Stromal cell of bone marrow (primary cell): ENCODE measurements at places on chromosomes 16 and 17.

DNA sequence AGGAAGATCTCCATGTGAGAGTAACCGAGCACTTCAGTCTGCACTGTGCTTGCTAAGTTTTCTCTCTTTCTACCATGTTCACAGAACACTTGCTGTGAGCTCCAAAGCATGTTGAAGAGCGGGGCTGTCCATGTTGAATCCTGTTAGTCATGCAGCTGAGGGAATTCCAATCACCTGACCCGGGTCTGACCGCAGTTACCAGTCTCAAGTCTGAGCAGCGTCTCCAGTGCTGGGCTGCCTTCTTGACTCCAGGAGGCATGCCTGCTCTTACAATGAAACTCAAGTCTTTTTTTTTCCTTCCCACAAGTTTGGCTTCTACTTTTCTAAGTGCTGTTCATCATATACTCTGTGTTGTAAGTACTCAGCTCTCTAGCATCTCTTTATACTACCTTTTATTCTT, 44.3 kb downstream of the HOXB1 start:
- peak; percentile 97 for DNase-seq

DNA sequence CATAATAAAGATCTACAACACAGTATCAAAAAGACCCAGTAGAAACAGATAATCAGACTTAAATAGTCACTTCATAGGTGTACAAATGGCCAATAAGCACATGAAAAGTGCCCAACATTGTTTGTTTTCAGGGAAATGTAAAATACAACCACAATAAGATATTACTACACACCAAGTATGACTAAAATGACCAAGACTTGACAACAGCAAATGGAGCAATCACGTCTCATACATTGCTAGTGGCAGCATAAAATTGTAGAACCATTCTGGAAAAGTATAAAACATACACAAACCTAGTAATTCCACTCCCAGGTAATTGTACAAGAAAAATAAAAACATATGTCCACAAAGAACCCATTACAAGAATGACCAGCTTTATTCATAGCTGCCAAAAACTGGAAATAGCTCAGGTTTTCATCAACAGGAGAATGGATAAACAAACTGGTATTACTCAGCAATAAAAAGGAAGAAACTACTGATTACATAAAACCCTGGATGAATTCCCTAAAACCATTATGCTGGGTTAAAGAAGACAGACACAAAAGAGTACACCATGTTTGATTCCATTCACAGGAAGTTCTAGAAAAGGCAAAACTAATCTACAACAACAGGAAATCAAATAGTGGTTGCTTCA, 85.6 kb downstream of the TTC19 start:
- peak; percentile 68 for DNase-seq

- no peak for DNase-seq
Observed at GRCh38 chr16:23803591-23804123, 32.1 kb upstream of the PRKCB start.

GRCh38 chr17:38447502-38448085, 19.3 kb downstream of the ARHGAP23 start:
- DNase-seq: no peak

GRCh38 chr17:66678827-66679226, 156.1 kb upstream of the CACNG5 start:
- no peak for DNase-seq

DNA sequence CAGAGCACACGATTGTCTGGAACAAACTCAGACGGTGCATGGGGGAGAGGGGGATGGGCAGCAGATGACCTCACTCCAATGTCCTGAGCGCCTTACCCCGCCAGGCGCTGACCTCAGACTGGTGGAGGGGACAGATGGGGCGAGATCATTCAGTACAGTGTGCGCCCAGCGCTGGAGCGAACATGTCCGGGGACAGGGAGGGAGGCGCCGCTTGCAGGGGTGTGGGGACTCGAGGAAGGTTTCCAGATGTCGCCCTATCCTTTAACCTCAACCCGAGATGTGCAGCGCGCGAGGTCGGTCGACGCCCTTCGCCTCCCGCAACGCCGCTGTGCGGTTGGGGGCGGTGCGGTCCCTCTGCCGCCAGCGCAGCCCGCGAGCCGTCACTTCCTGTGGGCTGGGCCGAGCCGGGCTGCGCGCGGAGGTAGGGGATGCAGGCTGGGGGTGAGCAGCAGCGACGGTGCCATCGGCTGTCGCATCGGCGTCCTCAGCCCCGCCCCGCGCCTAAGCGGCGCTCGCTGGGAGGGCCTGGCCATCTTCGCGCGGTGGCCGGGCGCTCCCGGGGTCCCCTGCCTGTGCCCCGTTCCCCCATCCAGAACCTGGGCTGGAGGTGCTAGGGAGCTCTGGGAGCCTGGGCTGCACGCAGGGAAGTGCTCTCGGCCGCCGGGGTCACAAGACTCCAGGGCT, 5.3 kb upstream of the CDR2L start:
- DNase-seq: no peak

DNA sequence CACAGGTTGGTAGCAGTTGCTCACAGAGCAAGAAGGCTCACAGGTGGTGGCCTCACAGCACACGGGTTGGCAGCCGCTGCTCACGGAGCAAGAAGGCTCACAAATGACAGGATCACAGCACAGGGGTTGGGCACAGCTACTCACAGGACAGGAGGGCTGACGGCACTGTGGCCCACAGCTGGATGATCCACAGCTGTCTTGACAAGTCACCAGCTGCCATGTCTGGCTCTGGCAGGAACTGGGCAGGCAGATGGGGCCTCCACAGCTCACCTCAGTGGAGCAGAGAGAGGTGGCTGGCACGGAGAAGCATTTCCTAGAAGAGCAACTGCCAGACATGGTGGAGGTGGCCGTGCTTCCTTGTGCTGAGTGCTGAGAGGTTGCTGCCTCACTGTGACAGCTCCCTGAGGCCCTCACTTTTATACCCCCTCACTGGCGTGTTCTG, at the start of gene KRTAP16-1:
TSS of gene KRTAP16-1 (minus strand) at position 392 of the 442 bp plus-strand sequence. CDS start at position 336, 56 bp downstream.
- no peak for DNase-seq

DNA sequence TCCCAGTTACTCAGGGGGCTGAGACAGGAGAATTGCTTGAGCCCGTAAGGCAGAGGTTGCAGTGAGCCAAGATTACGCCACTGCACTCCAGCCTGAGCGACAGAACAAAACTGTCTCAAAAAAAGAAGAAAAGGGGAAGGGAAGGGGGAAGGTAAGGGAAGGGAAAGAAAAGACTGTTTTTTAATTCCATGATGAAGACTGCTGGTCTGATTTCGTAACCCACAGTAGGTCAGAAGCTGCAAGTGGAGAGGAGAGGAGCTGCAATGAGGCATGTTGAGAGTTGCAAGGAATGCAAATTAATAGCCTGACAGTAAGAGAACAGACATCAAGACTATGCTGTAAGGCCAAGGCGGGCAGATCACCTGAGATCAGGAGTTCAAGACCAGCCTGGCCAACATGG, 33.3 kb downstream of the HELZ start:
- no peak for DNase-seq

- DNase-seq: no peak
Observed at GRCh38 chr17:27898096-27898495, 4.9 kb upstream of the LYRM9 start.

DNA sequence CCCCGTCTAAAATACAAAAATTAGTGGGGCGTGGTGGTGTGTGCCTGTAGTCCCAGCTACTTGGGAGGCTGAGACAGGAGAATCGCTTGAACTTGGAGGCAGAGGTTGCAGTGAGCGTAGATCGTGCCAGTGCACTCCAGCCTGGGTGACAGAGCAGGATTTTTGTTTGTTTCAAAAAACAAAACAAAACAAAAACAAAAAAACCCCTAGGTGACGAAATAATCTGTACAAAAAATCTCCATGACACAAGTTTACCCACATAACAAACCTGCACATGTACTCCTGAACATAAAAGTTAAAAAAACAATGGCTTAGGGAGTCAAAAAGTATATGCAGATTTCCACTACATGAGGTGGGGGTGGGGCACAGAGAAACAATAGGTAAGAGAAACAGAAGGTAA, 140.5 kb upstream of the ASIC2 start:
- no peak for DNase-seq

GRCh38 chr17:1787301-1787902, 25.5 kb downstream of the SERPINF1 start:
- peak; percentile 93 for DNase-seq

DNA sequence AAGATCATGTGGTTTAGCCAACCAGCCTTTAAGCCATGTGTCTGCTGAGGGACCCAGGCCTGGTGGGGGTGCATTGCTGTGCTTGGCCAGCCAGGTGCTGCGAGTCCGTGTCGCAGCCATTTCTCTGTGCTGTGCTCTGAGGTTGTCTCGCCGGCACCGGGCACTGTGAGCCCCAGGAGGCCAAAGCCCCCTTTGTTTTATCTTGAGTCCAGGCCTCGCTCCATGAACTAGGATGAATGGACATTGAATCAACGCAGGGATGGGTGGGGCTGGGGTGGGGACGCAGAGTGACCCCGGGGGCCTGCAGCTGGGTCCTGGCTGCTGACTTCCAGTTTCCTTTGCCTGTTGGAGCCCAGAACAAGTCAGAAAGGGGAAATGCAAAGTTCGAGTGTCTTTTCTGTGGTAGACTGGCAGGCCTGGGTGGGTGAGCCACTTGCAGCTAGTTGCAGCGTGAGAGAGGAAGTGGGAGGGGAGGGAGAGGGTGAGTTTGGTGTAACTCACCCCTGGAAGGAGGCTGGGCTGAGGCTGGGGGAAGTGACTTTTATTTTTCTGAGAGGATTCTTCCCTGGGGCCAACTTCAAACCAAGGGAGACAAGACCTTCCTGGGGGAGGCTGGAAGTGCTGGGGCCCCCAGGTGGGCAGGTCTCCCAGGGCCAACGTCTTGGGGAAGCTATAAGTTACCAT, 324.7 kb downstream of the SEC14L1 start:
- DNase-seq: no peak

- DNase-seq: no peak
Observed at GRCh38 chr16:24027466-24027865, 191.7 kb downstream of the PRKCB start.

DNA sequence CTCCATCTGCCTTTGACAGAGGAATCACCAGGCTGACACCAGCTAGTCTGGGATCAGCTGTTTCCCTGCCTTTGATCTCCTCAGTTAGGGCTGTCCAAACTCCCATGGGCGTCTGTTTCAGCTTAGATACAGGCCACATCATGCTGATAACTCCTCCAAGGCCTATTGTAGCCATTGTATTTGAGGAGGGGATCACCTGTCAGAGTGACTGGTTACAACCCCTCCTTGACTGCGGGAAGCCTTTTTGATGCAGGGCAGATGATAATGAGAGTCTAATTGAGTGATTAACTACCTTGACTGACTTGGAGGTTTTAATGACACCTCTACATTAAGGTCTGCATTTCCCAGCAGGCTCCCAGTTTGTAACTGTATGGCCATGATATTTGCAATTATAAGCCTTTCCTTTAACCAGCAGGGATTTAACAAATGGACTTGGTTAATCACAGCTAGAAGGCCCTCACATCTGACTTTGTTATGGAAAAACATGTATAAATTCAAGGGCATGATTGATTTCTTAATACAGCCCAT, 863.5 kb downstream of the KCNJ2 start:
- no peak for DNase-seq

- DNase-seq: no peak
Observed at GRCh38 chr17:38735161-38735997, 5.2 kb downstream of the CISD3 start.

GRCh38 chr16:63453261-63453660, 1417.0 kb upstream of the CDH8 start:
- DNase-seq: no peak

DNA sequence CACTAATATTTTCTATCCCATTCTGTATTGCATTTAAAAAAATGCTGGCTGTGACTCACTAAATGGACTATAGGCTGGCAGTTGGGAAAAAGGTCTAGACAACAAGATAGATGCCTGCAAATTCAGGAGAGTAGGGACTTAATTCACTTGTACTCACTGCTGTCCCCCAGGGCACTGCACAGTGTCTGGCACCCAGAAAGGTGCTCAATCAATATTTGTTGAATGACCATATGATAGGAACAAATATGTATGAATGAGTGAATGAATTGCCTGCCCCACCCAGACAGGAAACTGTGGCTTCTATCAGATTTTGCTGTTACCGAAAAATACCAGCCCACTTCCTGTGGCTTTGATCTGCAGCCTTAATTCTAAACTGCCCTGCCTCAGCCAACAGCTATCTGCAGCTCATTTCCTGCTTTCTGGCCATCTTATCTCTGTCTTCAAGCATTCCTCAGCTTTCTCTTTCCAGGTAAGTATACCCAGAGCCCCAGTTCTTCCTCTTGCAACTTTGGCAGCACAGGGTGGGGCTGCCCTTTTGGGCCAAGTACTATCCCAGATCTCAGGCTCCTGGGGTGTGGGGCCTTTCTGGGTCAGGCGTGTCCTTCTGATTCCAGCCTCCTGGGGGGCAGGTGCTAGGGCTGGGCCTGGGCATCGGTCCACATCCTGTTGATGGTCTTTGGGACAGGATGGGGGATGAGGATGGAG, 15.3 kb upstream of the TNS4 start:
- no peak for DNase-seq

- DNase-seq: no peak
Observed at GRCh38 chr17:2685696-2686095, 25.9 kb downstream of the CLUH start.

GRCh38 chr16:4800290-4801041, 2.0 kb downstream of the ROGDI start:
- no peak for DNase-seq

- no peak for DNase-seq
Observed at GRCh38 chr17:59623151-59623550, 3.5 kb downstream of the CLTC start.

DNA sequence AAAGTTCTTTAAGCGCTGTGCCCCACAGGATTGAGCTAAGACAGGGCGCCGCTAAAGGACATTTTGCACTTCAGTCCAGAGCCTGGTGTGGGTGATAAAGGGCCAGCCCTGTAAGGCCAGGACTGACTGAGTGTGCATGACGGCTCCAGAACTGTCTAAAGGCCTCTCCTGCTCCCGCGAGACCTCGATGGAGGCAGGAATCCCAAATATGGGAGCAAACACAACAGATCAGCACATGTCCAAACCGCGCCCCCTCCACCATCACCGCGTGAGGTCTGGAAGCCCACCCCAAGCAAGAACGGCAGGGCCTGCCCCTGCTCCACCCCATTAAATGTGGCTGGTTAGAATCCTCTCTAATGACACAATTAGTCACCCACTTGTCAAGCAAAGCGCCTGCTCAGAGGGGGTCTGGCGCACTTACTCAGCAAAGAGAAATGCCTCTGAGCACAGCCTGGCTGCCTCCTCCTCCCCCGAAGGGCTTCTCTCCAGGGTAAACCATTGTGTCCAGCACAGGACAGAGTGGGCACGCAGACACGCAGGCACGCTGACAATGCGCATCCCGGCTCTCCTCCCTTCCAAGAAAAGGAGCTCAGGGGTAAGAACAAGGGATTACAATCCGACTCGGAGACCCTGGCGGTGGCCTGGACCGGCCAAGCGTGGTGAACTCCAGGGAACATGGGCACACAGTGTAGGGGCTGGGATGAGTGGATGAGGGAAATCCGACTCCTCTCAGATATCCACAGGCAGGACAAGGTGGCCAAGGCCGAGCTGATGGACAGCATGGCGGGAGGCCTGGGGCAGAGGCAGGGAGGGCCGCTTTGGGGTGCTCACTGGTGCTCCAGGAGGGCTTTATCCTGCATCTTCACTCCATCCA, 1.5 kb downstream of the MXRA7 start:
- DNase-seq: peak; percentile 97

DNA sequence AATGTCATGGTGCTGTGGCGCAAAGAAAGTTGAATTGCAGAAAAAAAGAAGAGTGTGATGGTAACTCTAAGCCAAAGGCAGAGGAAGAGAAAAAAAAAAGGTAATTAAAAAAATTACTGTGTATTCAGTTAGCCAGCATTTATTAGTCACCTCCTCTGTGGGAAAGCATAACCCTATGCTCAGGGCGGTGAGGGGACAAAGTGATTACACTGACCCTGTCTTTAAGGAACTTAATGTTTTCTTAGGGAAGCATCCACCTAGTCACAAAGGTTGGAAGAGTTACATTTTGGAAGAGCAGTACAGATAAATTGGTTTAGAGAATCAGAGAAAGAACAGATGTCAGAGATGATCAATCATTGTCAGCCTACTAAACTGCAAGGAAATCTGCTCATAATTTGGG, 410.3 kb downstream of the CDH11 start:
- no peak for DNase-seq
